ENCODE measurements at places on chromosomes 3 and 15.

- no peak for DNase-seq
These were observed 1264.4 kb downstream of the ZPLD1 start for GRCh38 chr3:103699228-103699627.

DNA sequence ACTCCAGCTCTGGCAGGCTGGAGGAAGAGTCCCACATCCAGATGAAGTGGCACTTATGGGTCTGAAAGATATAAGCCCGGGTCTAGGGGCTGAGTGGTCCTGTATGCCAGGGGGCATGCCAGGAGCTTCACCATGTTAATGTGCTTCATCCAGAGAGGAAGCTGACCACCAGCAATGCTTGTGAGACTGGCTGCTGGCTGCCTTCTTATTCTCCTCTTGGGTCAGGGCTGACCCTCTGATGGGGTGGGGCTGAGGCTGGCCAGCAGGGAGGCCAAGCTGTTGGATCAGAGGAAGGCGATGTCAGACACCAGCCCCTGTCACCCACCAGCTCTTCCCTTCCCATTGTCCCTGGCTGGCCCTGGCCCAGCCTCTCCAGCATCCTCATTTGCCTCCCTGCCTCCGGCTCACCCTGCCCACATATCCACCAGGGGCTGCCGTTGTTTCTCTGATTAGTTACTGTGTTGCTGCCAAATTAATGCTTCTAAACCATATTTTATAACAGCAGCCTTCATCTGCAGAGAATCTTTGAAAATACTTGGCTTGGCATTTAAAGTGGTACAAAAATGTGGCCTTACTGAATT, 20.4 kb upstream of the PSTPIP1 start:
- no peak for DNase-seq

DNA sequence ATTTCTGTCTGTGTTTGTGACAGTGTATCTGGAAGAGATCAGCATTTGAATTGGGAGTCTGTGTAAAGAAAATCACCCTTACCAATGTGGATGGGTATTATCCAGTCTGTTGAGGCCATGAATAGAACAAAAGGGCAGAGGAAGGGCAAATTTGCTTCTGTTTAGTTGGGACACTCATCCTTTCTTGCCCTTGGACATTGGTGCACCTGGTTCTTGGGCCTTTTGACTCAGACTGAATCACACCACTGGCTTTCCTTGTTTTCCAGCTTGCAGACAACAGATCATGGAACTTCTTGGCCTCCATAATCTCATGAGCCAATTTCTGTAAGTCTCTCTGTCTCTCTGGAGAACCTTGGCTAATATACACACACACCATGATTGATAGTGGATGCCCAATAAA, 164.4 kb upstream of the SGO1 start:
- DNase-seq: no peak

GRCh38 chr3:77204788-77205187, 164.9 kb downstream of the ROBO2 start:
- DNase-seq: no peak

- no peak for DNase-seq
These were observed 7.8 kb upstream of the AEN start for GRCh38 chr15:88613074-88613944.

DNA sequence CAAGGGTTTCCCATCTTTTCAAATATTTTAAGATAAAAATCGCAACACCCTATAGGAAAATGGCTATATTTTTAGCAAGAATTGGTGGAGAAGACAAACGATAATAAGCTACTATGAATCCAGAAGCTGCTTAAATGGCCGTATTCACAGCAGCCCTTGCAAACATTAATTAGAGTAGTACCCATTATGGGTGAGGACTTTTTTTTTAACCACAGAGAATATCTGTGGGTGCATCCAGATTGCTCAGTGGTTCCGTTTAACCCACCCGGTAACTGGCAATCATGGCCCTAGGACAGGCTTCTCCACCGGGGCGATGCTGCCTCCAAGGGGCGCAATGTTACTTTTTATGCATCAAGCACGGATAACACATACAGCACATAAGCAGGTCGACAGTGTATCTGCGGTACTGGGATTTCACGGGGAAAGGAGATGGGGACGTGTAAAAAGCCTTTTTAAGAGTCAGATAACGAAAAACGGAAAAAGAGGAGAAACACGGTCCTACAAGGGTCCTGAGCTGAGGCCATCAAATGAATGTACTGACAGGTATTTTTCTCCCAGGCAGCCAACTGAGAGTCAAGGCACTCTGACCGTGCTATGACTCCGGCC, 968 bp upstream of the TMEM266 start:
- DNase-seq: peak; percentile 26

- no peak for DNase-seq
These were observed 22.8 kb downstream of the OXSM start for GRCh38 chr3:25812644-25813043.

- no peak for DNase-seq
These were observed 155.0 kb upstream of the GPR149 start for GRCh38 chr3:154584974-154585373.

DNA sequence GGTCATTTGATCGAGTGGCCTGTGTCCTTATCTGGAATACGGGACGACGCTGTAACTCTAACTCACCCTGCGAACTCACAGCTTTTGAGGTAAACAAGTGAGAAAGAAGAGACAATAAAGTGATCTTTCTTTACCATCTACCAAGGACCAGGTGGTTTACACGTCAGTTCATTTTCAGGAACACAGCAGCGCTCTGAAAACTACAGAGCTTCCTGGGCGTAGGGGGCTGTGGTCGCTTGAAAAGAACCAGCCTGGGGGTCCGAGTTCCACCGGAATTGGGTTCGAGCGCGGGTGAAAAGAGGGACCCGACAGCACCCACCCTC, 357 bp downstream of the KIAA1143 start:
- DNase-seq: no peak

DNA sequence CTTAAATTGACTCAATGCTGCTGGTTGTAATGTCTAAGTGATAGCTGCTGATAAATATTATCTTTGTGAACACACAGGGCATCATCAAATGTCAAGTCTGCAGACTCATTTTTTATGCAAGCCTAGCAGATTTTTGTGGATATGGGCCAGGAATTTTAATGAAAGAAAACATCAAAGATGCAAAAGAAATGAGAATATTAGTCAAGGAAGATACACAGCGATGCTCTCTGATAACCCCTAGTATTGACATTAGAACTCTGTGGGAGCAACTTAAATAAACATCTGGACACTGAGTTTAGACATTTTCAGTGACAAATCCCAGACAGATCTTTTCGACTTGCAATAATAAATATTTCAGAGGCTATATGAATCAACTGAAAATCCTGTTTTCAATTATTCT, 28.3 kb downstream of the POLR2M start:
- no peak for DNase-seq

DNA sequence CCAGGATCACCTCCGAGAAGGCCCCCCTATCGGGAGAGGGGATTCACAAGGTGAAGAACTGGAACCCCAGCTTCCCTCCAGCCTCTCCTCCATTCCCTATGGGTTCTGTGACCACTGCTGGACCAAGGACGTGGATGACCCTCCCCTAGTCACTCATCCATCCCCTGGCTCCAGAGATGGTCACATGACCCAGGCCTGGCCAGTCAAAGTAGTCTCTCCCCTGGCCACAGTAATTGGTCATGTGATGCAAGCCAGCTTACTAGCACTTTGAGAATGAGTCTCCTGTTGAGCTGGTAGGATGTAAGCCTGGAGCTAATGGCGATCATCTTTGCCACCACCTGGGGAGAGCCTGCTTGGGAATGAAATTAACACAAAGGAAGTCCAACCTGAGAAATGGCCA, 3.9 kb downstream of the CAMK1 start:
- DNase-seq: no peak
